Hypothalamus (tissue), 51 donors: ENCODE measurements at places on chromosomes 5 and 9.

GRCh38 chr9:130284249-130284625 is 18.7 kb downstream of the HMCN2 start:
- no peak for DNase-seq

- DNase-seq = no peak
Measured at GRCh38 chr5:170278611-170279458, 18.7 kb downstream of the LCP2 start.

- DNase-seq = no peak
Measured at GRCh38 chr5:4099386-4099785, 503.8 kb downstream of the IRX1 start.

- DNase-seq = no peak
Measured at GRCh38 chr5:33807771-33808170, 84.0 kb downstream of the ADAMTS12 start.

DNA sequence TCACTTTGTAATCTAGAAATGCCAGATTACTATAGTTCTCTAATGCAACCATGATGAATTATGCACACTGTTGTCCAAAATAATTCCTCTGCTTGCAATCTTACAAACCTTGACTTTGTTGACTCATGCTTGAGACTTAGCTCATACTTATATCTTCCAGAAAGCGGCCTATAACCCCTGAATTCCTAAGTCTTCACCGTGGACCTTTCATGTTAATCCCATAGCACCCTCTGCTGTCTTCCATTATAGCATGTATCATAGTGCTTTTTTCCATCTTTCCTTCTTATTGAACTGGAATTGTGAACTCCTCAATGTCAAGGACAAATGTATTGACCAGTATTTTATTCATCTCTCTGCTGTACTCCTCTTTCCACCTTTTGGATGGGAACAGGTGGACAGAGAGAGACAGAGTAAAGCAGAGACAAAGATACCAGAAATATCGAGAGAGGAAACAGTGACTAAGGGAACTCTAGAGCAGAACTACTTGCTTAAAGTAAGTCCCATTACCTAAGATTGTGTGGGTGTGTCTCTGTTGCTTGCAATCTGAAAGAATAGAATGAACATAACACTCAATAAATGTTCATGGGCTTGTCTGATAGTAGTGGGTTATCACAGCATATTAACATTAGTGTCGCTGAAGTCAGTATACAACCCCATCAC is 110.0 kb downstream of the LURAP1L start:
- DNase-seq = no peak

DNA sequence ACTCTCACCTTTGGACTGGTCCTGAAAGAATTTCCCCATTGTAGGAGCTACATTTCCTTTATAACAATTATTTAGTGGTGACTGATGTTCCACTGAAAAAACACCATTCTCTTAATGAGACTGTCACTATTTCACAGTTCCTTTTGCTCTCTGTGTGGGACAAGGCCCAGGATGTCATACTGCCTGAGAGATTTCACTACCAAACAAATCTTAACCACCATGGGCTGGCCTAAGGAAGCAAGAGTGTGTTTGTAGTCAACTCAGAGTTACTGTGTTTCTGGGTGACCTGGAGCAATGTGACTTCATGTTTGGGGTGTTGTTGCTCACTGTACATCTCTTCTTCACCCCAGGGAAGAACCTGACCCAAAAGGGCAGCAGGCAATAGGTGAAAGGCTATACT is 50.1 kb upstream of the ZNF608 start:
- DNase-seq = no peak

DNA sequence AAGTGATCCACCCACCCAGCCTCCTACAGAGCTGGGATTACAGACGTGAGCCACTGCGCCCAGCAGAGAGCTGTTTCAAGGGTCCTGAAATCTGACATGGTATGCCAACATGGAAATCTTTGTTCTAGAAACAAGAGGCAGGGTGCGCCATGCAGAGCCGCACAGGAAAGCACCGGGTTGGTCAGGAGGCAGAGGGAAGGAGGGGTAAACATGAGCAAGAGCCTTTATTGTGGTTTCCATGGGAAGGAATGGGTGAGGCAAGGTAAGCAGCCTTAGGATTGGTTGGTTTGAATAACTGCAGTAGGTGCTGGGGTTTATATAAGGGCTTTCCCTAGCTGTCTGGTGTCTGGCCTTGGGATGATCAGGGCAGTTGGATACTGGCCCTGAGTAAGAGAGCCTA is 5.5 kb upstream of the EXOSC2 start:
- no peak for DNase-seq

GRCh38 chr9:27829621-27830020 is 256.3 kb upstream of the C9orf72 start:
- DNase-seq = no peak

- no peak for DNase-seq
Measured at GRCh38 chr9:99353408-99353807, 131.3 kb downstream of the SEC61B start.

- no peak for DNase-seq
Measured at GRCh38 chr5:1343315-1343751, 1.6 kb downstream of the CLPTM1L start.

DNA sequence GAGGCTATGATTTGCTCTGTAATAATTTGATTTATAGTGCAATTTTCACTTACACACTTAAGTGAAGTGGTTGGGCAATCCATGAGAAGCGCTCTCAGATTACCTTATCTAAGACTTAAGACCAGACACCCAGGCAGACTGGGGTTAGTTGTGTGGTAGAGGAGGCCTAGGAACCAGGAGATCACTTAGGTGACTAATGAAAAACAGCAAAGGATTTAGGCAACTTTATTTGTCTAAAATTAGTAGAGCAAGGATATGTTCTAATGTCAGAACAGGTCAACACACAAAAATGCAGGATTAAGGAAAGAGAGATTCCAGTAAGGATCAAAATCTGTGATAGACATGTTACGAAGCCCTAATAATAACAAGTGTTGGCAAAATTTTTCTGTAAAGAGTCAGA is 913.8 kb downstream of the TLE1 start:
- no peak for DNase-seq

DNA sequence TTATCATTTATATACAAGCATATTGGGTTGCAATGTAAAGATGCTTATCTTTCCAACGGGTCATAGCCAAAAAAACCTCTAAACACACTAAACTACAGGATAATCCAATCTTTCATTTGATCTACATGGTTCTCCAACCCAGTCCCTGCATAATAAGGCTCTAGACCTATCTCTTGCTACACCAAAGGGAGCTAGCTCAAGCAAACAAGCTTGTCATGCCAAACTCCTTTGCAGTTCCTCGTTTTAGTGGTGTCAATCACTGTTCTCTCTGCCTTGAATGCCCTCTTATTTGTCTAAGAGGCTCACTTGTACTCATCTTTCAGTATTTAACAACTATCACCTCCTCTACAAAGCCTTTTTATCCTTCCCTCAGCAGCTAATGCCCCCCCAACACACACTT is 5.6 kb downstream of the HOMER1 start:
- no peak for DNase-seq

DNA sequence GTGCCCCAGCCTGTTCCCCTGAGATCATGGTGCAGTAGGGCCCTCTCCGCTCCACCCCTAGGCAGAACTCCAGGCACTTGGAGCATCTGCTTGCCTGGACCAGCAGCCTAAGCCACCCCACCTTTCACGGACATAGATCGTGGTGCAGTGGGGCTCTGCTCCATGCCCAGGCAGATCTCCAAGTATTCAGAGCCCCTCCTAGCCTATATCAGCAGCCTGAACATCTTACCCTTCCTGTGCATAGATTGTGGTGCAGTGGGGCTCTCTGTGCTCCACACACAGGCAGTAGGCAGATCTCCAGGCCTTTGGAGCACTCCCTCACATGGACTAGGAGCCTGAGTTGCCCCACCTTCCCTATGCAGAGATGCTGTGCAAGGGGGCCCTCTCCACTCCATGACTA is 103.0 kb downstream of the GLIS3 start:
- DNase-seq = no peak

DNA sequence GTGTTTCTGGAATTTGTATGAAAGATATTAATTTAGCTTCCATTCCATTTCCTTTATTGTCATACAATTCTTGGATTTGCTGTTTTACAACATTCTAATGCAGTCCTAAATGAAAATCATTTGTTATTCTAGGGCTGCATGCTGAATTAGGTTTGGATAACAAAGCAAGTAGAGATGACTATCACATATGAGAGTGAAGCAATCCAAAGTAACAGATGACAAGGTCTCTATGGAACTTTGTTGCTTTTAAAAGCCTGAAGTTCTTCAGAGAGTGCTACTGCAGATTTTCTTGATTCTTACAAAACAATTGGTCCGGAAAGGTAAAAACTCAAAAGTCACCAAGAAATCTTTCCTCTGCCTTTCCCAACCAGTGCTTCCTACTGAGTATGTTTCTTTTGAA is 56.9 kb upstream of the VCAN start:
- no peak for DNase-seq

DNA sequence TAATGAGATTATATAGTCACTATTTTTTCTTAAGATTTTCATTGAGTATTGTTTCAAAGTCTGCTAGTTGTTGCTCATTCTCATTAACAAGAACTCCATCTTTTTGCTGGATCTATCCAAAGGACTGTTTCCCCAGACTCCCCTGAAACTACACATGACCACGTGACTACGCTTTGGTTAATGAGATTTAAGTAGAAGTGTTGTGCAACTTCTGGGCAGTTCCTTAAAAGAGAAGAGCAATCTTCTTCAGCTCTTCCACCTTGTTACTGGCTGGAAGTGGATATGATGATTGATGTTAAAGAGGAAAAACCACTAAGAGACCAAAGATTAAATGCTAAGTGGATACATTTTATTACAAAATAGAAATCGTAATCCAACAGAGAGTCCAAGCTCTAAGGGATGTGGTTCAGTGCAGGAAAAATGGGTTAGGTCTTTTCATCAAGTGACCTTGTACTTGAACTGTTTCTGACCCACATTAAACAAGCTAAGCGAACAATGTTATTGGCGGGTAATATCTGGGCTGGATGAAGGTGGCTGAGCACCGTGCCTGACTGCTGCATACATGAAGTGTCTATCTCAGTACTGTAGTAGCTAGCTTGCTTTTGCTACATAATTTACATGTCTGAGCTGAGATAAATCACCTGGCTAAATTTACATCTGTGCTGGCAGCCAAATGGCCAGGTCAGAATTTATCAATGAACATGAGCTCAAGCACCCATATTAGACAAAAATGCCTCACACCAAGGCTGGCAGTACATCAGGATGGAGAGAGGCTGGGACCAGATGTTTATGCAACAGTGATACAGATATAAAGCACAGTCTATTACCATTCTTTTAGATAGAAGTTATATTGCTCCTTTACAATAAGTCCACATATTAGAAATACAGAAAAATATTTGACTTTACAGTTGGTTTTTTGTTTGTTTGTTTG is 7.5 kb upstream of the CTNNAL1 start:
- no peak for DNase-seq

- no peak for DNase-seq
Measured at GRCh38 chr9:88590558-88591146, 55.7 kb downstream of the NXNL2 start.

GRCh38 chr5:172871536-172871935 is 37.5 kb downstream of the ERGIC1 start:
- DNase-seq = no peak

GRCh38 chr5:157390133-157390532 is 69.9 kb upstream of the NIPAL4 start:
- no peak for DNase-seq

- no peak for DNase-seq
Measured at GRCh38 chr9:32427111-32427873, 42.8 kb downstream of the ACO1 start.

DNA sequence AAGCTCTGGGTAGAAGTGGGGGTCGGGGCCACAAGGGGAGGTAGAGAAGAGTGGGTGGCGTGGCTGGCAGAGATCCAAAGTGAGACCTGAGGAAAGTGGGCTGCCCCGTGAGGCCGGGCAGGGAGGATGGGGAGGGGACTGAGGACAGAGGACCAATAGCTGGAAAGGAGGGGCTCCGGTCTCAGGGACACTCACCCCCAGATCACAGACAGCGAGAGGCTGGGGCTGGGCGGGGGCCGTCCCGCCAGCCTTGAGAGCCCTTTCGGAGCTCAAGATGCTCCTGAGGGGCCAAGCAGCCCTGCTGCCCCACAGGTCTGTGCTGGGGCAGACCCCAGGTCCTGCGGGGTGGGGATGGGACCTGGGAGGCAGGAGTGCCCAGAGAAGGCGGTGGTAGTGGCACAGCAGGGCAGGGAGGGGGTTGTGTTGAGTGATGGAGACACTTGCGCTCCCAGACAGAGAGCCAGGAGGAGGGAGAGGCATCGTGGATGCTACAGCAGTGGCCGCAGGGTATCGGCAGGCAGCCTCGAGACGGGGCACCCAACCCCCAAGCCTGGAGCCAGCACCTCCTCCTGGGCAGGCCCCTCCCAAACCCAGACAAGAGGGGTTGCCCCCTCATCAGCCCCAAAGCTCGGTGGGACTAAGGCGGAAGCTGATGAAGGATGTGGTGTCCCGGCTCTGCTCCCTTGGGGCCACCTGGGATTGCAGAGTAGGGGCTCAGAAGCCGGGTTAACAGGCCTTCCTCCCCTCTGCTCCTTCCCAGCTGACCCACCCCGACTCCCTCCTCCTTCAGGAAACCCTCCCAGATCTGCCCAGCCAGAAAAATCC is 3.4 kb downstream of the SARDH start:
- DNase-seq = no peak

DNA sequence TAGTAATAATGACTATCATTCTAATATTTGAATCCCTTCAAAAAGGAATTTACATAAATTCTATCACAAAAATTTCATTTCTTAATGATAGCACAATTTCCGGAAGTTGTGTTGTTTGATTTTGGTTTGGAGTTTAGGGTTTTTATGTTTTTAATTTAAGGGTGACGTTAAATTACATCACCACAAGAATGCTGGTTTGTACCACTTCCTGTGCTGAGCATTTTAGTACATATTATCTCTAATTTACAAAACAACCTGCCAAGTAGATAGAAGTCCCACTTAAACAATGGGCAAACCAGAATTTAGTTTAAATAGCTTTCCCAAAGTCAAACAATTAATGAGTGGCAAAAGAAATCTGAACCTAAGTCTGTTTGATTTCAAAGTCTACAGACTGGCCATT is 63.4 kb downstream of the DENND1A start:
- DNase-seq = no peak

DNA sequence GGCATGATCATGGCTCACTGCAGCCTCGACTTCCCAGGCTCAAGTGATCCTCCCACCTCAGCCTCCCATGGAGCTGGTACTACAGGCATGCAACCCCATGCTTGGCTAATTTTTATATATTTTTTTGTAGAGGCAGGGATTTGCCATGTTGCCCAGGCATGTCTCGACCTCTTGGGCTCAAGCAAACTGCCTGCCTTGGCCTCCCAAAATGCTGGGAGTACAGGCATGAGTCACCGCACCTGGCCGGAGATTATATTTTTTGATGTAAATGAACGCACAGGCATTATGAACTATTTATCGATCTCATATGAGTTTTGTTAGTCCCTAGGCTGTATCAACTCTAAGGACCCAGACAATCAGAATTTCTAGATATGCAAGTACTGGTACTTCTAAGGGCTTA is 25.5 kb upstream of the CEP120 start:
- no peak for DNase-seq

DNA sequence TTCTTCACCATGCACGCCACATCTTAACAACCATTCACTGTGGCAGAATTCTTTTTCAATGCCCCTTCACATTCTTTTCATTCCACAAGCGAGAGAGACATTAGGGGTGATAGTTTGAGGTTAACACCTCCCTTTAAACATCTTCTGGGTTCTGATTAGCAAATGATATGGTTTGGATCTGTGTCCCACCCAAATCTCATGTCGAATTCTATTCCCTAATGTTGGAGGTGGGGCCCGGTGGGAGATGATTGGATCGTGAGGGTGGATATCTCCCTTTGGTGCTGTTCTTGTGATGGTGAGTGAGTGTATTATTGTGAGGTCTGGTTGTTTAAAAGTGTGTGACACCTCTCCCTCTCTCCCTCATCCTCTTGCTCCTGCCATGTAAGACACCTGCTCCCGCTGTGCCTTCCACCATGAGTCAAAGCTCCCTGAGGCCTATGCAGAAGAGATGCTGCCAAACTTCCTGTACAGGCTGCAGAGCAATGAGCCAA is 46.1 kb upstream of the RAI14 start:
- no peak for DNase-seq
